ENCODE measurements at places on chromosomes 4 and X. TPM values are rescaled to one million over a fixed set of nuclear protein-coding genes. Genes with fewer than 3 reads are reported as not detected.

Gene ADAM29
- total RNA-seq, result not detected

Gene ADH1A
- total RNA-seq, result 0.59 TPM

Gene CACNA1F
- 1.0 TPM for total RNA-seq

Gene STBD1
- 11.1 TPM for total RNA-seq

Gene HAND2
- total RNA-seq, result 3.3 TPM

Gene SUPT20HL1
- total RNA-seq, result not detected

Gene DUSP9
- not detected for total RNA-seq

Gene TCEAL5
- not detected for total RNA-seq

Gene UGT2B11
- not detected for total RNA-seq

Gene CCDC110
- total RNA-seq, result not detected

Gene MAML3
- 8.6 TPM for total RNA-seq

DNA sequence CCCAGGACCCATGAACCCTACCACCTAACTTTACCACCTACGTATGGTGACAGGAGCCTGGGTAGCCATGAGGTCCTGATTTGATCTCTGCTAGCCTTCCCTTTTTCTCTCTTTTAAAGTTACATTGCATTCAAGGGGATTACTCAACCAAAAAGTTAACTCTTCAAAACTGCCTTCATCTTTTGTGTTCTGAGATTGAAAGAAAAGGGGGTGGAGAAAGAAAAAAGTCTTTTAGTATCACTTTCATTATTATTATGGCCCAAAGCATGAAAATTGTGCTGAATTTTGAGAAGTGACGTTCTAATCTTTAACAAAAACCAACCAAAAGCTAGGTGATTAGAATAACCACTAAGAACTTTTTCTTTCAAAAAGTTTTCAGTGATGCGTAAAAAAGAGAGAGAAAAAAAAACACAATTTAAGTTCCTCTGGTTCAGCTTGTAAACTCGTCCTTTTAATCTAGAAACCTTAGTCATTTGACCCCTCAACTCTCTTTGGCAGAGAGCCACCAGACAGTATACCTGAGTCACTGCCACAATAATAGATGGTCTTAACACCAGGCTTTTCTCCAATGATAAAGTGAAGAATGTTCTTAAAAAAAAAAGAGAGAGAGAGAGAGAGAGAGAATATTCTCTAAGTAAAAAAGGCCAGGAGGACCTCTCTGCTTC is 347.4 kb upstream of the FGF13 start:
- DNase-seq, result no peak

DNA sequence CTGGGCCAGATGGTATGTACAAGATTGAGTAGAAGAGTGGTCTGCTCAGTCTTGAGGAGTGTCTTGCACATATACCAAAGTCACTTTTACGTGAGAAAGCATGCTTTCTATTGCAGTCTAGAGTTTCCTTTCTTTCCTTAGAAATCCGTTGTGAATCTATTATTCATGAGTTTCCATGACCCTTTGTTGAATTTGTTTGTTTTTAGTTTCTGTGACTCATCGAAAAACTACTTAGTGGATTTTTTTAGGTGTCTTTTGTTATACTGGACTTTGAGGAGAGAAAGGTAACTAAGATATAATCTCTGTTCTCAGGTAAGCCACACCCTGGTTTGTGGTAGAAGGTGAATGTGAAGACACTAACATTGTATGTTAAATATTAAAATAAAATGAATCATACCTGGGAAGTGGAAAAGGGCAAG is 23.0 kb downstream of the GALNT7 start:
- DNase-seq, result no peak

DNA sequence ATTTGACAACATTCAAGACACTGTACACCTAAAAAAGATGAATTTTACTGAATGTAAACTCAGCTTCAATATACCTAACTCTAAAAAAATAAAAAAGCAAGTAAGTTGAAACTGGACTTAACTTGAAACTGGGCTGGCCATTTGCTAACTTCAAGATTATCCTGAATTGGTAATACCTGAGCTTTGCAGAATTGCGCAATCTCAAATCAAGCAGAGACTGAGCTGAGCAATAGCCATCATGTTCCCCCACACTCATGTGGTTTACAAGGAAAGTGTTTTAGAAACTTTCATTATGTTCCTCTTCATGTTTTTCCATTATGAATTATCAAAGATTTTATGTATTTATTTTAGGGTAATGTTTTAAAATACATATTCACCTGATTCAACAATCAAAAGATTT is 38.7 kb downstream of the ANXA5 start:
- DNase-seq, result no peak

DNA sequence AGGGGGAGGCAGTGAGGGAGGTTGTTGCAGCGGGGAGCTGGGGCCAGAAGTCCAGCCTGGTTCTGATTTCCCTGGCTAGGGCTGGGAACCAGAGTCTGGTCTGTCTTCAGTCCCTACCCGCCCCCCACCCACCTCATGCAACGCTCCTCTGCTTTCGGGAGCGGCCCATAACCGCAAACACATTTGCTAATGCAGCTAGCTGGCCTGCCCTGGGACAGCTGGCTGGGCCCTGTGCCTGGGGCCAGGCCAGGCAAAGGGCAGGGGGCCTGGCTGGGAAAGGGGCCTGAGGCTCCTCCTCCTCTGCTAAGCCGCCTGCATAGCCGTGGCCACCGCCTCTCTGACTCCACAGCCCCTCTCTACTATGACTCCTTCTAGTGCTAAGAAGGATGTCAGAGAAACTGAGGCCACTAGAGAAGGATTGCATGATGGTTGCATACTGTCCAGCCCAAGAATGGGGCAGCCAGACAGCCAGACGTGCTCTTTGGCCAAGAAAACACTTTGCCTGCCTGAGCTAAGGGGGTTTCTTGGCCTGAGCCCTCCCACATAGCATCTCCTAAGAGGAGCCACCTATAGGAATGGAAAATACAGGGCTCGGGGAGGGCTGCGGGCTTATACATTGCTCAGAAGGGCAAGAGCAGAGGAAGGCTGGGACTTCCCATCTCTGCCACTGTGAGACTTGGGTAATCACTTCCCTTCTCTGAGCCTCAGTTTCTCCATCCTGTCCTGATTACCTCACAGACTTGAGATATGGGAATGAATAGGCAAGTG is 76.9 kb downstream of the PJA1 start:
- no peak for DNase-seq

- DNase-seq, result no peak
These were observed 69.6 kb upstream of the BCOR start for GRCh38 chrX:40167233-40167849.

GRCh38 chrX:35406386-35406785 is 391.8 kb upstream of the MAGEB16 start:
- DNase-seq, result no peak

DNA sequence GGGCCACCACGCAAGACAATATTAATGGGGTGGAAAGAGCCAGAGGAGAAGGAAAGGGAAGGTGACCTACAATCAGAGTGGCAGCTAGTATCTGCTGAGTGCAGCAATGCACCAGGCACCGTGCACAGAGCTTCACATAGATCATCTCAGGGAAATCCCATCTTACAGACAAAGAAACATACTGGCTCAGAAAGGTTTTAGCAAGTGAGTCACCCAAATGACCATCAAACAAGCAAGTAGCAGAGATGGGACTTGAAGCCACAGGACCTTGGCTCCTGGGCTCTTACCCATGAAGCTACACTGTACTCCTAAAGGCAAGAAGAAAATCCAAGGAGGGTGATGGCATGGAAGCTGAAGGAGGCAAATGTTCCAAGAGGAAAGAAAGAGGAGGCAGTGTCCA is 6.8 kb downstream of the ANXA5 start:
- no peak for DNase-seq

- no peak for DNase-seq
These were observed 9.0 kb downstream of the FUNDC2 start for GRCh38 chrX:155035688-155036087.

- no peak for DNase-seq
These were observed 1634.3 kb upstream of the ADGRL3 start for GRCh38 chr4:59565836-59566235.

DNA sequence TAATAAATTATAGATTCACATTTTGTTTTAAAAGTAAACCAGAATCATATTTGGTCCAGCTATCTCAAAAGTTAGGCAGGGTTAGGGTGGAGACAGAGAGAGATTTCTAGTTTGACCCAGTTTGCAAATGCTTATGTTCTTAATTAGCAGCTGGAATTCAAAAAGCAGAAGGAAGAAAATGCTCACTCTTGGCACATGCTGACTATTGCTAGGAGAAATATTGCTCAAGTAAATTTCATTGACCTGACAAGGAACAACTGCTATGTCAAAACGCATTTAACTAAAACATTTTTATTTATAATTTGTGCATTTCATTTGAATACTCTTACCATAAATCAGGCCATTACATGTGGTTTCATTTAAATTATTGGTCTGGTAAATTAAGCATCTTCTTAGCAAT is 131.8 kb downstream of the GLRA3 start:
- peak; percentile 14 for DNase-seq

GRCh38 chr4:183072176-183072575 is 26.9 kb upstream of the WWC2 start:
- no peak for DNase-seq

GRCh38 chrX:143435916-143436315 is 81.4 kb downstream of the SPANXN3 start:
- no peak for DNase-seq

DNA sequence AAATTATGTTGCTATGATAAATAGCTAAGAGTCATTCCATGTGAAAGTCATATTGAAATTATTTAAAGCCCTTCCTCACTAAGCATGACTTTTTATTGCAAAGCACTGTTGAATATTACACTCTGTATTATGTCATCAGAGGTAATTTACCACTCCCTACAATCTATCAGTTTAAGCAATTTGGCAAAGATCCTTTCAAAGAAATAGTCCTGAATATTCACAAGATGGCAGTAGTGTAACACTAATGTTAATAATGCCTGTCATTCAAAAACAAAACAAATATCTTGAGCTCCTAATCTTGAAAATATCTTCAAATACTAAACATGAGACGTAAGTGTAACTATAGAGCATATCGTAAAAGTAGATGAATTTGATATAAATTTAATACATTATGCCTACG is 208.6 kb upstream of the TECRL start:
- no peak for DNase-seq

GRCh38 chrX:1167918-1168481 is 44.4 kb downstream of the CRLF2 start:
- no peak for DNase-seq

- no peak for DNase-seq
These were observed 69.4 kb downstream of the PABPC4L start for GRCh38 chr4:134132086-134132783.

DNA sequence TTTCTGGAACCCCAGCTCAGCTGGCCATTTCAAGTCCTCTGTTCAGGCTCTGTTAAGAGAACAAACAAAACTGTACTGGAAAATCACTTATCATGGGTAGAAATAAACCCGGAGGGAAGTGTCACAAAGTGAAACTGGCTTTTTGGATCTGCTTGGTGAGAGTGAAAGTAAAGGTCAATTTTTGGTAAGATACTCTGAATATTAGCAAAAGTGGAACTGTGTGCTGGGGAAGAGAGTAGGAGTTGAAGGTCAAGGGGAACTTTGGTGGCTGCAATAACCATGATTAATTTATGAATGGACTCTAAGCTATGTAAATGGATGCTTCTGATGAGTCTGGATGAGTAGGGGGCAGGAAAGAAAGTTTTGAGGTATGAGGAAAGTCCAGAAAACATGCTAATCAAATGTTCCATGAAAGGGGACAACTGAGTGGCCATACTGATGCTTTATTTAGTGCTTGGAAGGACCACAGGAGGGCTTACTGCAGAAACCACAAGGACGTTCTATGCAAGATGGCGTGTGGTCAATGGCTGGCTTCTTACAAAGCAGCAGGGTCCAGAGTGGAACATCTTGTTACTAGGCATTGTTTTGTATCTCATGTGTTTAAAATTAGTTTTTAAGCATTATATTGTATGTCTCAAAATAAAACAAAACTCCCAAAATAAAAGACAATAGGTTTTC is 36.8 kb upstream of the TNIP3 start:
- no peak for DNase-seq

DNA sequence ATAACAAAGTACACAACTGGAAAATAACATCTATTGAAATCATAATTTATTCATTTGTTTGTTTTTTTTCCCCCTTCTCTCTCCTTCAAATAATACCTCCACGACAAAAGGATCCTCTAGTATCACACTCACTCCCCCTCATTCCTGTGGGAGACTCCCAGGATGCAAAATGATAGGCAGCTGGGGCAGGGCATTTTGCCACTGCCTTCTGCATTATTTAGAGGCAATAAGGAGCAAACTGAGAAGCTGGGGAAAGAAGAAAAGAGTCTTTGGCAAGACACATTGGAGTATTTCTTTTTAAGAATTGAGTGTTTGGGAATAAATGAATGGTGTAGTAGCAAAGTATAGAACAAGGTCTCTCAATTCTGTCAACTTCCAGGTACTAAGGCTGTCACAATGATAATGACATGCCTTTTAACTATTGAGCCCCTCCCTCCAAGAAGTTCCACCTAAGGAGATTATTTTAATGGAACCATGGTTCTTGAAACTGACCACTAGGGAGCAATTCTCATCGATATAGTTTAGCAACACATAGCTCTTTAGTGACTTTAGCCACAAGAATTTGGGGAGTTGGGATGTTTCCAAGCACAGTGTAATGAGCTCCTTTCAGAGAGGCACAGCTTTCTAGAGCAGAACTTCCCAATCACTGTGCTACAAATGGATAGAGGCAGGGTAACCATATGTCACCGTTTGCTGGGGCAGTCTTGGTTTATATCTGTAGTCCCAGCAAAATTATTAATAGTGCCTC is 303.3 kb downstream of the FRMPD4 start:
- DNase-seq, result peak; percentile 14

- DNase-seq, result peak; percentile 17
These were observed 37.9 kb upstream of the SORBS2 start for GRCh38 chr4:185849664-185850550.

DNA sequence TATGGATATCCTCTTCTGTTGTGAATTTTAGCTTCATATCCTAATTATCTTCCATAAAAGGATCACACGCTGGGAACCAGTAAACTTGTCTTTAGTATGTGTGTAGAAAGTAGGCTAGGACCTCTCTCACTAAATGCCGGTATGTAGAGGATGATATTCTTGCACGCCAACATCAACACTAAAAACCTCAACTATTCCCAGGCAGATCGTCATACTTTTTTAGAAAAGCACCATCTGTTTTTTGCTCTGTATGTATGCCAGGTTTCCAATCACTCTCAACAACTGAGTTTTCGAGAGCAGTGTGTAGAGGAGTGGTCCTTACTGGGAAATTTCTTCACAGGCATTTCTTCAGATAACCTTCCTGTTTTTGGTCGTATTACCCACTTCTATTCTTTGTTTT is 283.6 kb downstream of the GALNTL6 start:
- DNase-seq, result no peak

- no peak for DNase-seq
These were observed 17.4 kb downstream of the GABRA4 start for GRCh38 chr4:46975812-46976553.

- peak; percentile 19 for DNase-seq
These were observed 200.5 kb downstream of the FAM133A start for GRCh38 chrX:93874554-93874953.
